ENCODE measurements at places on chromosomes 2 and 18.

GRCh38 chr2:134306521-134306920 lies 52.6 kb downstream of the MGAT5 start:
- no peak for DNase-seq

DNA sequence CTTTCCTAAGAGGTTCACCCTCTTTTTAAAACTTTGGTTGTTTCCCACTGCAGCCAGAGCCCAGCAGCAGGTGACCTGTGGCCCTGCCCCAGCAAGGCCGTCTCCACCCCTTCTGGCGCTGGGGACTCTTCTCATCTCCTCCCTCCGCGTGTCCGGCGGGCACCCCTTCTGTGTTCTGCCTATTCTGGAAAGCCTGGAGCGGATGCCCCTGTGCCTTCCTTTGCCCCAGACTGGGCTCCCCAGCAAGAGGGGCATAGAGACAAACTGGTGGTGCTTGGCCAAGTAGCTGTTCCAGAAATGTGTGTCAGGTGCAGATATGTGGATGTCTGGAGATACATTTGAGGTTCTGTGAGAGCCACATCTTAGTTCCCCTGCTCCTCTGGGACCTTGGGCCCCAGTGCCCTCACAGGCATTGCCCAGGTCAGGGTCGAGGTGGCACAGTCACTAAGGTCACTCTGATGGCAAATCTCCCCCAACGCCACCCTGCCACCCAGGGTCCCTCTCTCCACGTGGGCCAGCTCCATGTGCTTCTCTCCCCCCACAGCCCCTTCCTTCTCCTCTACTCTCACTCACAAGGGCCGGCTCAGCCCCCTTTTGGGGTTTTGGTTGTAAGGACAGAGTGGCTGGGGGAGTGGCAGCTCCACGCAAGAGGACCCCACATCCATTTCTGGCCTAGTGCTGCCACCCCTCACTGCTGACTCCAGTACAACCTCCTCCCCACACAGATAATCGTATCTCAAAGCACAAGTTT lies 35.5 kb upstream of the TAF1B start:
- no peak for DNase-seq

DNA sequence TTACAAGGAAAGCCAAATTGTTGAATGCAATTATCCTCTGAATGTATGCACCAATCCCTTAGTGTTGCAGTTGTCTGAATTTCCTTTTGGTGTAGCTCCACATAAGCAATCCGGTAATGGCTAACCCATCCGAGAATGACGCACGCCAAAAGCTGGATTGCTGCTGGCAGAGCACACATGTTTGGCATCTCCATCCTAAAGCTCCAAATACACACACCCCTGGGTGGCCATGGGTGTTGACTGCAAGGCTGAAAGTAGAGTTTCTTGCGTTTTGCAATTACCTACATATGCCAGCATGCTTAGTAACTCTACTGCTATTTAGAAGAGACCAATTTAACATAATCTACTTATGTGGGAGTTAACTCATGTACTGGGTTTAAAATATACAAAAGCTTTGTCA lies 53.1 kb downstream of the KCTD1 start:
- DNase-seq = no peak

DNA sequence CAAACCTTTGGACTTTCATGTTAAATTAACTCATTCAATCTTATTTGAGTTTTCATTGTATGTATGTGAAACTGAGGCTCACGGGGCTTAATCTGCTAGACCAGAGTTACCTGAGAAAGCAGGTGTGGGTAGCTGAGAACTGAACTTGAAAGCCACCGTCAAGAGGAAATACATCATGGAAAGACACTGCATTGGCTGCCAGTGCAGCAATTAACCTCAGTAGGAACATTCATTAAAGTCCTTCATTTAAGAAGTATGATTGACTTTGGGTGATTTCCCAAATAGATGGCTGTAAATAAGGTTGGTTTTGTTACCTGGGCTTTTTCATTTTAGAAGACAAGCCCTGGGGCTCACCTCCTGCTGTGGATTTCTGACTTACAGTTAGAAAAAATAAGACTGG lies 36.5 kb upstream of the MGAT5 start:
- DNase-seq = no peak

GRCh38 chr18:79572093-79572780 lies 107.4 kb upstream of the CTDP1 start:
- DNase-seq = peak; percentile 6

GRCh38 chr2:216501854-216502253 lies 3.2 kb downstream of the RPL37A start:
- no peak for DNase-seq

DNA sequence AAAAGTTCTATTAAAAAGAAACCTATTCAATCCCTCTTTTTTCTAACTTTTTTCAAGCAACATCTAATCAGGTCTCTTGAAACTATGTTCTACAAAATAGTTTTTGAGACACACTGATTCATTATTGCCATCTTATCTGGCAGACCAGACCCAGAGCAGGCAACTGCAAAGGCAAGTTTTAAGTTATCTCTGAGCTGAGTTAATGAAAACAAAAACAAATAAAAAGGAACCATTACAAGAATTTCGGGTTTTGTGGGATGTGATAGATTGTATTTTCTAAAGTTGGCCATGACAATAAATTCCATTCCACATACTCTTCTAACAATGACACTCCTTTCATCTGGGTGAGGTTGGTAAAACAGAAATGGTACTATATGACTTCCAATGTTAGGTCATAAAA lies 15.2 kb upstream of the TWSG1 start:
- DNase-seq = no peak

GRCh38 chr2:121721926-121722325 lies 14.7 kb downstream of the NIFK start:
- DNase-seq = no peak

- no peak for DNase-seq
Observed at GRCh38 chr2:66507673-66508201, 72.8 kb downstream of the MEIS1 start.

GRCh38 chr2:240576436-240577205 lies 8.3 kb downstream of the RNPEPL1 start:
- no peak for DNase-seq

DNA sequence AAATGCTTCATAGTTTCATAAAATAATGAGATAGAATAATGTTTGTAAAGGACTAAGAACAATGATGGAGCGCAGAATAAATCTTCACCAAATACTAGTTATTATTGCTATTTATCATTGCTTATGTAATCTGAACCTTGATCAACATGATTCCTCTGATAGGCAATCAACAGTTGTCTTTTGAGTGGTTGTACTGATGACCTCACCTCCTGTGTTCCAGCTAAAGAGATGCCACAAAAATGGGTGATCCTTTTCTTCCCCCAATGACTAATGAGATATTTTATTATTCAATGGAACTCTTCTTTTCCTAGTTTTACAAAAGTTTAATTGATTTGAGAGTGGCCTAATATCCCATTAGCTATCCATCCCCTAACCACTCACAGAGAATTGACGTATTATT lies 784.0 kb upstream of the FSHR start:
- DNase-seq = no peak

DNA sequence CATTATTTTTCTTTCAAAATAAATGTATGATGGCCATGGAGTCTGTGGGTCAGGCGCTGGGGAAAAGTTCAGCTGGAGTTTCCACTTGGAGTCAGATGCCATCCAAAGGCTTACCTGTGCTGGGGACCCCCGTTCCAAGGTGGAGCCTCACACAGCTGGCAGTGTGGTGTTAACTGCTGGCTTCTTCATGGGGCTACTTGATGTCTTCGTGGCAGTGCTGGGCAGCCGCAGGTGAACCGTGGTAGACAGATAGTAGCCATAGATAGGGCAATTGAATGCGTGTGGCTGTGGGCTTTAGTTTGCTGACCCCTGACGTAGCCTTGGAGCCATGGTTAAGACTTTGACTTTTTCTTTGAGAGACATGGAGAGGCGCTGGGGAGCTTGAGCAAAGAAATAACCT lies 83.1 kb downstream of the HS6ST1 start:
- no peak for DNase-seq

All from left hindlimb (tissue), 1 donor.